Germinal center (tissue), 1 donor: ENCODE measurements at places on chromosomes 7 and 10.

- DNase-seq = no peak
Observed at GRCh38 chr7:66877577-66878300, 43.3 kb upstream of the TMEM248 start.

DNA sequence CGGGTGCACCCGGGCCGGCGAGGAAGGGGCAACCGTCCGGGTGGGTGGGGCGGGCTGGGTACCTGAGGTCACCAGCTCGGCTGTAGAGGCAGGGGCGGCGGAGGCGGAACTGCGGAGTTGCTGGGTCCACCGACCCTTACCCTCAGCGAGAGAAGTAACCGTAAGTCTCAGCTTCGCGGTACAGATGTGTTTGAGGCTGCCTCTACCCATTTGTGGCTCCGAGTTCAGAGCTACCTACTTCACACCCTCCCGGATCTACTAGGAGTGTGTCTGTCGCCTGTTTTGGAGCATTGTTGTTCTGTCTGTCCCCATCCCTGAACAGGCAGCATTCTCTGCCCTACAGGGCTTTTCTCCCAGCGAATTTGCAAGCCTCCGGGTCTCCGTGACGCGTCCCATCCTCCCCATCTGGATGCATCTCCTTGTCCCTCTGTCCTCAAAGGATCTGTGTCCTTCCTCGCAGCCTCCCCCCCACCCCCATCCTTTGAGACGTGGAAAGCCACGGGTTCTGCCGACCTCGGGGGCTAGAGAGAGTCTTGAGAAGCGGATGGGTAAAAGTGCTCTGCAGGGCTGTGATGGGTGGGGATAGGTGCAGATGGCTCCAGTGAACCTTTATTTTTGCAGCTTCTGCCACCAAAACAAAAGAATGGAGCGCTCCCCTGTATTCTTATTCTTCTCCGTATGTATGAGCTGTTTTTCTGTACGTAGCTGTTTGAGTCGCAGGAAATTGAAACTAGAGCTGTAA, 757 bp downstream of the ANKIB1 start:
- peak; percentile 55 for DNase-seq

DNA sequence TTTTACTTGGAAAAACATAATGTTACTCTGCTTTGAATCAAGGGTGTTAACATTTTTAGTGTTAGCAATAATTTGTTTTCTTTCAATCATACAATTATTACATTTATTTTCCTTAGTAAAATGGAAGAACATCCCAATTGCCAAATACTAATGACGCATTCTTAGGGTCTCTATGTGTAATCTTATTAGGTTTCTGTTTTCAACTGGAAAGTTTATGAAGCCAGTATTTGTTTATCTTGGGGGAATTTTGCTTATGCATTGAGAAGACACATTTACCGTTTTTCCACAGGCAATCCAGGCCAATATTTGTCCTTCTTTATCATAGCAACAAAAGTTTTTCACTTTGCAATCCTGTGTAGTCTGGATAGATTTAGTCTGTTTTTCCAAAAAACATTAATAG, 134.5 kb downstream of the CPED1 start:
- no peak for DNase-seq

GRCh38 chr7:146781352-146782116, 664.9 kb downstream of the CNTNAP2 start:
- DNase-seq = no peak

- no peak for DNase-seq
Observed at GRCh38 chr7:31917256-31917655, 153.0 kb downstream of the PDE1C start.

GRCh38 chr7:74365322-74366022, 76.3 kb downstream of the CLIP2 start:
- peak; percentile 30 for DNase-seq

GRCh38 chr7:120052884-120053382, 220.0 kb upstream of the KCND2 start:
- DNase-seq = no peak

GRCh38 chr7:17094963-17095574, 203.4 kb upstream of the AHR start:
- DNase-seq = no peak

GRCh38 chr7:33072471-33072870, 9.9 kb upstream of the NT5C3A start:
- DNase-seq = no peak

DNA sequence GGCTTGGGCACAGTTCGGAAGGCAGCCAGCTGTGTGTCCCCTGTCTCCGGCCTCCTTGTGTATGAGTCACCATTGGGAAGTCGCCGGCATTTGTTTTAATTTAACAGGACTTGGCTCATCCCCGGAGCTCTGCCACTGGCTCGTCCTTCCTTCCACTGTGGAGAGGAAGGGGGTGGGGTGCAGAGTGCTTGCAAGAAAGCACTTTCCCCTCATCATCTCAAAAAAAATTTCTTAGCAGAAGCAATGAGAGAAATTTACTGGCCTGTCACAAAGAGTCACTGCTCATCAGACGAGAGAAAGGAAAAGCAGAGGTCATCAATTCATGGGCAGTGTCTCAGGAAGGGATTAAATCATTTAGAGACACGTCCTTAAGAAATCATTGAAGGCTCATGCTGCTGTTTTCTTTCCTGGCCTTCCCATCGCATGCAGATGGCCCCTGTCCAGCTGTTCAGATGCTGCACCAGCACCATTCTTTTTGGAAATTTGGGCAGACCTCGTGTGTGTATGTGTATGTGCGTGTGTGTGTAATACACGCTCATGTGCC, 93.3 kb downstream of the BMS1 start:
- DNase-seq = no peak

GRCh38 chr10:102113261-102113955, 6.8 kb downstream of the LDB1 start:
- no peak for DNase-seq

DNA sequence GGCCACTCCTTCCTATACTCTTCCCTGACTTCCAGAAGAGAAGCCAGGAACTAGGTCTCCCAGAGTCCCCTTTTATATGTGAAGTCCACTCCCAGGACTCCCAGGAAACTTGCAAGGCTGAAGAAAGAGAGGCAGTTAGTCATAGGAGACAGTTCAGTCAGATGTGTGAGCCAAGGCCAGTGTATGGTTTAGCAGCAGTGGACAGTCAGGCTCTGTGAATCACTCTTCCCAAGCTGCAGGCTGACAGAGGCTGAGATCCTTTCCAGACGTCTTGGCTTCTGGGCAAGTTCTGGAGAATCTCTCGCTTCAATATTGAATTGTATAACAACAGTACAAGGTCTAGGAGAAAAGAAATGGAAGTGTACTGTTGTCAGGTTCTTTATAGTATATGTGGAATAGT, 26.9 kb downstream of the BLVRA start:
- DNase-seq = no peak

DNA sequence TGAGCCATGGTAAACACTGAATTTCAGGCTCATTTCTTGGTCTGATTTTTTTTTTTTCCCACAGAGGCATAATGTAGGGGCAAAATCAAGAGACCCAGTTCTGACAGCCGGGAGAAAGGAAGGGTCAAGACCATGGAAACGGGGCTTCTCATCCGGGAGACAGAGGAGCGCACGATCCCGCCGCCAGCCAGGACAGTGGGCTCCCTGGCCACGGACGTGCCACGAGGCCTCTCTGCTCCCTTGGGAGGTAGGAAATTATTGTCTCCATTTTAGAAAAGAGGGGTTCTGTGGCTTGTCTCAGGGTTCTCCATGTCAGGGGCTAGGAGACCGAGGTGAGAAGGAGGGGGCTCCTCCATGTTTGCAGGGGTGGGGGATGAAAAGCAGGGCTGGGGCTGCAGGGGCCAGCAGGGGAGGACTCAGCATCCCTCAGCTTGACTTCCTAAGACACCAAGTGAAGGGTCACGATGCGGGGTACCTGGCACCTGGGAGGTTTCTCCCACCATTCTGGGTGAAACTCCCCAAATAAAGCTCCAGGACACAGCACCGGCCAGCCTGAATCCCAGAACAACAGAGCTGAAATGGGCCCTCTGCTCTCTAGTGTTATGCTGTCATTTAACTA, 37.6 kb downstream of the PPIF start:
- DNase-seq = no peak

DNA sequence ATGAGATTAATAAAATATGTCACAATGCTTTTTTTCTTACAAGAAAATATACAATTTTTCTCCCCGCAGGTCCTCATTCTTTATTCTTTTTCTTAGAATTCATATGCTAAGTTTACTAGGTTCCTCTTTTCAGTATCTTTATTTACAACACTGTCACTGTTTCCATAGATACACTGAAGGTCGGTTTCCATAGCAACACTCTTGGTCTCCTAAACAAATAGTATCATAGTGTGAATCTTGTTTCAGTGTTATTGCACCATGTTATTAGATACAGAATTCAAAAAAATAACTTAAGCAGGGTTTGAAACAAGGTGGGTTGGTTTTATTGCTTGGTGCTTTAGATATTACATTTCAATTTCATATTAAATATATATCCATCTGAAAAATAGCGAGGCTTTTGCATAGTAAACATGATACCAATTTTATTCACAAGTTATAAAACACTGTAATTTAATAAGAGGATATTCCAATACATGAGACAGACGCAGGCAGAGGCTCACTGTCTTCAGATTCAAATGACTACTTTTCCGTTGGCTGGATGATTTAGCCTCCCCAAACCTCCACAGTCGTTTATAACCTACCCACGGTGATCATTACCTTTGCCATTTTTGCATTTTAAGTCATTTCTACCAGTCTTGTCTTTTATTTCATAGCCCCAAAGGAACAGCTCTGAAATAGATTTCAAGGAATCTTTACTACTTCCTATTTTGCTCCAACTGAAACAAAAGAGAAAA, 88.9 kb upstream of the KLF6 start:
- peak; percentile 83 for DNase-seq

- no peak for DNase-seq
Observed at GRCh38 chr10:21808550-21808949, 195.0 kb downstream of the DNAJC1 start.

- DNase-seq = no peak
Observed at GRCh38 chr10:105844241-105844640, 1203.2 kb downstream of the SORCS3 start.

GRCh38 chr7:106603346-106603745, 57.6 kb downstream of the CCDC71L start:
- no peak for DNase-seq

GRCh38 chr10:110303681-110304080, 1.0 kb downstream of the SMNDC1 start:
- DNase-seq = no peak

DNA sequence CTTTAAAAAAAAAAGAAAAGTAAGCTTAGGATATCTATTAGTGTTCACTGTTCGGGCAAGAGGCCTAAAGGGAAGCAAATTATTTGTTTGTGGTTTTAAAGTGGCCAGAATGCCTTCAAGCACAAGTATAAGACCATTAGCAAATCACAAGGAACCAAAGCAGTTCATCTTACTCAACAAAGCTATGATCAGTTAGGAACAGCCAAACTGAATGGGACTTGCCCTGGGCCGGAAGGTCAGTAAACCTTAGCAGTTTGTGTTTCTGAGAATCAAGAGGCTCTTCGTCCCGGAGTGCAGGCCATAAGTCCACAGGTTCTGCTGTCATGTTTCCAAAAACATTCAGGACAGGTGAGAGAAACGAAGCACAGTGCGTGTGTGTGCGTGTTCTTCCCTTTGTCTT, 4.5 kb downstream of the FBXW4 start:
- DNase-seq = no peak

- DNase-seq = no peak
Observed at GRCh38 chr7:40674316-40674715, 539.5 kb downstream of the SUGCT start.

- peak; percentile 14 for DNase-seq
Observed at GRCh38 chr7:97845622-97846203, 26.5 kb downstream of the ASNS start.

- DNase-seq = no peak
Observed at GRCh38 chr7:54827734-54828133, 68.7 kb upstream of the SEC61G start.

GRCh38 chr10:11425296-11425610, 186.2 kb downstream of the USP6NL start:
- DNase-seq = no peak

DNA sequence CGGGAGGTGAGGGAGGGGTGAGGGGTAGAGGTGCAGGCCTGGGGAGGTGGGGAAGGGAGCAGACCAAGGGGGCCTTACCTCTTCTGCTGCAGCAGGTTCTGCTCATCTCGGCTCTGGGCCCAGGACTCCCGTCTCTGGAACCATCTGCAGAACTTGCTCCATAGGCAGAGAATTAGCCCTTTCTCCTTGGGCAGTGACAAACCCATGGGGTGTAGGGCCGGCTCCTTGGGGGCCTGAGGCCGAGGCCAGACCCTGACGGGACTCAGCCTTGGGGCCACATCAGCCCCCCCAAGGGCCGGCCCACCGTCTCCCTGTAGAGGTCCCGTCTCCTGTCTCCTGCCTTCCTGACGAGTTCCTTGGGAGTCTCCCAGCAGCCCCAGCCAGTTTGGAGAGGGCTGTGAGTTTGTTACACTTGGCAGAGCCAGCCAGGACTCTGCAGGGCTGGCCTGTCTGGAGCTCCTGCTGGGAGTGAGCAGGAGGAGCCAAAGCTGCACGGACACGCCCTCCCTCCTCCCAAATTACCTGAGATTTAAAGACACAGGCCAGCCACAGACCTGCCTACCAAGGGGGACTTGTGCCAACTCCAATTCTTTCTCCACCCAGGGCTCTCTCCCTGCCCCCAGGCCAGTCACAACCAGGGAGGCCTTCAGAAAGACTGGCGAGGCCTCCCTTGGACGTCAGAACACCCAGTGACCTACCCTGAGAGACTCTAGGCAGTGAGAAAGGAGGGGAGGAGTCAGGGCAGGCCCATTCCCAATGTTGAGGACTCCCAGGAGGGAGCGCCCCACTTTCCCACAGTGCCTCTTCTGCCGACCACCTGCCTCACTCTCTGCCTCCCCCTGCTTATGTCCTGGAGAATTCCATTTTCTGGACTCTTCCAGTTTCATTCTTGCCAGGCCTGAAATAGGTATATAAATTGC, at the start of gene TRPV6:
Gene TRPV6, minus strand, starts transcription at position 435 of the 920 bp plus-strand sequence.
- no peak for DNase-seq

- no peak for DNase-seq
Observed at GRCh38 chr10:46323176-46323575, 36.4 kb downstream of the ANTXRL start.

DNA sequence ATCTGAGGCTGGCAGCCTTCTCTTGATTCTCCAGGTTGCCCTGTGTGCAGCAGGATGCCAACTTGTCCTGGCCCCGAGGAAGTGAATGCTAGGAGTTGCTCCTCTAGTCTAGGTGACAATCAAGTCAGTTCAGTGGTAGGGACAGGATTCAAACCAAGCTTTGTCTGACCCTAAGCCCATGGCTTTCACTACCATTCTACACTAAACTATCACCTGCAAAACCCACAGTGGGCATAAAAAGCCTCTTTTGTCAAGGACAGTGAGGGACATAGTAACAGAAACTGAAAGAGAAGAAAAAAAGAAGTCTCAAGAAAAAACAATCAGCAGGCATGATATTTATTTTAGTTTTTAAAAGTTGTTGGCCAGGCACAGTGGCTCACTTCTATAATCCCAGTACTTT, 33.5 kb downstream of the KCNMA1 start:
- DNase-seq = no peak
